ENCODE measurements at places on chromosomes 1 and 21. TPM values are rescaled to one million over a fixed set of nuclear protein-coding genes. Genes with fewer than 3 reads are reported as not detected.

S1PR1 gene
- total RNA-seq: 34.5 TPM

MAP10 gene
- 4.6 TPM for total RNA-seq

EXTL1 gene
- 1.6 TPM for total RNA-seq

SEMA4A gene
- total RNA-seq: 12.1 TPM

ADCY10 gene
- total RNA-seq: 0.49 TPM

KRTAP6-2 gene
- not detected for total RNA-seq

TEDDM1 gene
- total RNA-seq: not detected

MR1 gene
- total RNA-seq: 6.2 TPM

DMAP1 gene
- 52.7 TPM for total RNA-seq

CHODL gene
- 17.5 TPM for total RNA-seq

FAM131C gene
- 4.0 TPM for total RNA-seq

PSEN2 gene
- total RNA-seq: 41.7 TPM

PDE4B gene
- total RNA-seq: 79.5 TPM

ACTL8 gene
- not detected for total RNA-seq

EPS8L3 gene
- total RNA-seq: not detected

LRRC40 gene
- 39.9 TPM for total RNA-seq

OTUD7B gene
- 31.3 TPM for total RNA-seq

EVA1C gene
- total RNA-seq: 6.5 TPM

S100A10 gene
- 71.2 TPM for total RNA-seq

CLEC20A gene
- total RNA-seq: not detected

GBP6 gene
- 0.38 TPM for total RNA-seq

KCNJ9 gene
- 4.1 TPM for total RNA-seq

PLA2G2D gene
- not detected for total RNA-seq
